ENCODE measurements at places on chromosomes 5 and 9.

- no peak for DNase-seq
Observed at GRCh38 chr5:8953016-8953415, 592.9 kb downstream of the SEMA5A start.

DNA sequence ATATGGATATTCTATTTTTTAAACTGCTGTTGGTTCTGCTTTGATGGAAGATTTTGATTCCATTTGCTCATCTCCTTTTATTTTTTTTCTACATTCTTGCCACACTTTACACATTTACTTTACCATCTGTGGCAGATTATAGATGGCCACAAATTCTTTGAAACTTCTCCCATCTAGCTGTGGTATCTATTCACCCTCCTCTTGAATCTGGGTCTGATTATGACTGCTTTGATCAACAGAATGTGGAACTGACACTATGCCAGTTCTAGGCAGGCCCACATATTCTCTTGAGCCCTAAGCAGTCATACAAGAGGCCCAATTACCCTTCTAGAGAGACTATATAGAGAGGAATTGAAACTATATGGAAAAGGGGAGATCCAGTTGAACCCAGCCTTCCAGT is 439.0 kb upstream of the PTGER4 start:
- no peak for DNase-seq

DNA sequence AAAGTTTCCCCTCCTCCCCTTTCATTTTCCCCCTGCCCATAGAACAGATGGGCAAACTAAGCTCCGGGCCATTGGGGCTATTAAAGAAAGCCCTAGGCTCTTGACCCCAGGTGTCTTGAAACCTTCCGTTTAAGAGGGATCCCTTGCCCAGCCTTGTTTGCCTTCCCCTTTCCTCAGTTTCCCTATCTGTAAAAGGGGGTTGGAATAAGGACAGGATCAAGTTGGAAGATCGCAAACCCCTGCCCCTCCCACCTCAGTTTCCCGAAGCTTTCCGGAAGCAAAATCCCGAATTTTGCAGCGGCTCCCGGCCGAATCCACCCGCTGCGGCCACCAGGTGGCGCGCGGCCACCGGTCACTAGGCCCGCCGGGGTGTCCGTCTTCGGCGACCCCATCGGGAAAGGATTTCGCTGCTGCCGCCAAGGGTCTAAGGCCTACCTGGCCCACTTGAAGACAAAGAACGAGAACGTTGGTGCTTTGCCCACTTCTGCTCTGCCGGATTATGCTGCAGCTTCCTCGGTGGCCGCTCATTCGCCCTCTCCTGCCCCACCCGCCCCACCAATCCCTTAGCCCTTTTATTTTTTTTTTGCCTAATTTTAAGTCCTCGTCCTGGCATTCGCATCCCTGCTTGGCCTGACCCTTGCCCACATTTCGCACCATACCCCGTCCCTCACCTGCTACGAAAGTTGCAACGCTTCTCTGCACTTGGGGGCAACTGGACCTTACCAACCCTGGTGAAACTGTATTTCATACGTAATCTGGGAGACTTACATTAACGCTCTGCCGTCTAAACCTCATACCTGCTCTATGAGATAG is 962 bp upstream of the NR6A1 start:
- DNase-seq: no peak

DNA sequence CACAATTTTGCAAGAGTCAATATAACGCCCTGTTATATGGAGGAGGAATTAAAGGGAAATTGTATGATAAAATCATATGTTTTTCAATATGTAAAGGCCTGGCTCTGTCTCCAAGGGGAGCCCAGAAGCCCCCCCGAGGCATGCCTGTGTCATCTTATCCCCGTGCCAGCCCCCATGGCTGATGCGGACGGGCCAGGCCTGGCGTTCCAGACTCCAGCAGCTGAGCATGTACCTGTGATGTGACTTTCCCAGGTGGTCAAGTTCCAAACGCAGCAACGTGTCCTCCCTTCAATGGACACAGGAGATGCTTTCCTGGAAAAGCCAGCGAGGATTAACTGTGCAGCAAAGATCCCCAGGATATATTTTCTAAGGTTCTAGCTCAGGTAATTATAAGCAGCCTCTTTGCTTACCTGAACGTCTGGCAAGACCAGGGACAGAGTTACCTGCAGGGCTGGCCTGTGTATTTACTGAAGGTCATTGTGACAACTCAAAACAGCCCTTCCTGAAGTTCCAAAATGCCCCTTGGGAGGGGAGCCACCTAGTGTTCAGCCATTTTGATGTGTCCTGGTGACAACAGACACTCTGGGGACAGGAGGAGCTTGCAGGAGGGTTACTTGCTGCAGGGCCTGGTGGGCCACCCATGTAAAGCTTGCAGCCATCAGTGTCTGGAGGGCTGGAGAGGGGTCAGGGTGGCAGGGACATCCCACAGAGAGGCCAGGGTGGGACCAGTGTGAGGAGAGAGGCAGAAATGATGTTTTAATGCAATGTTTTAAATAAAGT is 53.3 kb upstream of the RNU6ATAC start:
- no peak for DNase-seq

DNA sequence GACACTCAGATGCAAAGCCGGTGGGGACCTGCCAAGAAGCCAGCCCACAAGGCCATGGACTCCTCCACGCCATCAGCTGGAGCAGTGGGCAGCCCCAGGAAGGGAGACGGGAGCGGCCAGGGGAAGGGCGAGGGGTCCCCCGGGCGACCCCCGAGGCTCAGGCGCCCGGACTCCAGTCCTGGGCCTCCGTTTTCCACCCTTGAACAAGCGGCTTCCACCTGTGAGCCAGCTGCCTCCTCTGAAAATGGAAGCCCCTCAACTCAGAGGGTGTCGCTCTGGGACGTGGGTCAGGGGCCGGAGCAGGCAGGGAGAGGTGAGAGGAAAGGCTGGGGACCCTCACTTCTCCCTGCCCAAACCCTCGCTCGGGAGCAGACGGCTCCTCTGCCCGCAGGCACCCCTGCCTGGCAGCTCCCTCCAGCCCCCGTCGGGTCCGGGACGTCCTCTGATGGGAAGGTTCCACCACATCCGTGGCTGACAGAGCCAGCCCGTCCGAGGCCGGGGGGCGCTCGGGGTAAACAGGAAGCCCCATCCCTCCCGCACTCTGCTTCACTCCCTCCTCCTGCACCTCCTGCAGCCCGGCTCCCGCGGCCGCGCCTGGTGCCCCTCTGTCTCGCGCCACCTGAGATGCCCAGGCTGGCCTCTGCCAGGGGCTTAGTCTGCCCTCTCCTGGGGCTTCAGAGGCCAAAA is 3.7 kb upstream of the EGFL7 start:
- no peak for DNase-seq

DNA sequence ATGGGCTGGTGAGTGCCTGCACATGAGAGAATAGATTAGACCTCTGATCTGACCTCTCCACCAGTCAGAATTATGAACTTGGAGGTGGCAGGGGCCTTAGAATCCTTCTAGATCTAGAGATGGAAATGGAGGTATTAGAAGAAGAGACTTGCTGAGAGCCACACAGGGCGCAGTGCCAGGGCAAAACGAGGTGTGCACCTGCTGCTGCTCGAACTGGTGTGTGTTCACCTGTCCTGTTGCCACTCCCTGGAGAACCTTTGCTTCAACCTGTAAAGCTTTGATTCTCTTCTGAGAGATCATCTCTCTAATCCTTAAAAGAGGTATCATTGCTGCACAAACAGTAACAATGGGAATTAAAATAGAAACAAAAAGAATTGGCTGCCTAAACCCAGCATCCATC is 24.9 kb downstream of the FRMPD1 start:
- no peak for DNase-seq

DNA sequence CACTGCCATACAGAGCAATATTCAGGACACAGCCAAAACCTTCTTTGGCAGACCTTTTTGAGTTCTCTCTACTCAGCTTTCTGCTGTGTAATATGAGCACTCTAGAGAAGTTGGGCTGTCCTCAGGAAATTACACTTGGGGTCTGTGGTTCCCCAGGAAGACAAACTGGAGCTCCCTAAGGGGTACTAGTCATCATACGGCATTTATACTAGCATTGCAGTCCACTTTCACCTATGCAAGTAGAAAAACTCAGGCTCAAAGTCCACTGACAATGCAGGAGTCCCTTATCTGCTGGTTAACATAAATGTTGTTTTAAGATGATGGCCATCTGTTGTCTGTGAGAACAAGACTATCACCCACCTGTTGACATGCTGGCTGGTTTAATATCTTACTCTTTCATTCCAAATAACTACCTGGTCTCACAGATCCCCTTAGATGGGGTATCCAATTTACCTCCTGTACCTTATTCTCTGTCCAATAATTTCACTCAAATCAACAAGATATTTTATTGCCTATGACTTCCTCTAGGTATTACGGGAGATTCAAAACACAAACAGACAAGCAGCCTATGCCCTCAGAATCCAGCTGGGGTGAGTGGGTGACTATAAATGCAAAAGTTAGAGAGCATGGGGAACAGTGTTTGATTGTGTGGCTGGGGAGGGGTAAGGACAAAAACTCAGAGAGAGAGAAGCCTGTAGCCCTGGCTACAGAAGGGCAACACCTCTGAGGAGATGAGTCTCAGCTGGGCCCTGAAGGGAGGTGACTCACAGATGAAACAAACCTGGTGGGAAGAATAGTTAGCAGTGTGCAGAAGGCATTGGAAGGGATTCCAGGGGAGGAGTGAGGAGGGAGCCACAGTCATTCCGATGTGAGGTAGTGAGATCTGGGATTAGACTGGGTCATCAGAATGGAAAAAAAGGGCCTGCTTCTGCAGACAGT is 10.2 kb downstream of the DOCK8 start:
- DNase-seq: no peak

DNA sequence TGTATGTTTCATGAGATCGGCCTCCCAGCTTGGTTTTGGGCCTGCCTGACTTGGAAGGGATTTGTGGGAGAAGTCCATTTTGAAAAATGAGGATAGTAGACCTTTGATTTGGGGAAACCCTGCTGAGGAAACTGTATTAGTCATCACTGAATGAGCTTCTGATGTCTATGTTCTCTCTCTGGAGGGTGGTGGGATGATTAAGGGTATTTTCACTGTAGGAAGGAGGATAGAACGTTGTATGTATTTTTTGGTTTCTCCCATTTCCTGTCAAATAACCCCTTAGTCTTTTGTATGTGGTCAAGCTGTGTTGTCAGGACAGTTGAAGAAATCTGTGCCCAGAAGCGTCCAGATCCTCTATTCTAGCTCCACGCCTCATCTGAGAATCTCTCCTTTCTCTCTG is 151.9 kb downstream of the INSYN2B start:
- no peak for DNase-seq

GRCh38 chr9:128054087-128054486 is 13.0 kb downstream of the NAIF1 start:
- no peak for DNase-seq

- DNase-seq: no peak
Observed at GRCh38 chr5:39185761-39186160, 33.6 kb downstream of the FYB1 start.

GRCh38 chr5:80662108-80662507 is 7.3 kb upstream of the DHFR start:
- no peak for DNase-seq

- no peak for DNase-seq
Observed at GRCh38 chr9:2970864-2971263, 127.0 kb upstream of the PUM3 start.

GRCh38 chr5:150164211-150164980 is 2.2 kb upstream of the CDX1 start:
- no peak for DNase-seq

GRCh38 chr5:107515521-107516080 is 155.1 kb downstream of the EFNA5 start:
- DNase-seq: no peak

DNA sequence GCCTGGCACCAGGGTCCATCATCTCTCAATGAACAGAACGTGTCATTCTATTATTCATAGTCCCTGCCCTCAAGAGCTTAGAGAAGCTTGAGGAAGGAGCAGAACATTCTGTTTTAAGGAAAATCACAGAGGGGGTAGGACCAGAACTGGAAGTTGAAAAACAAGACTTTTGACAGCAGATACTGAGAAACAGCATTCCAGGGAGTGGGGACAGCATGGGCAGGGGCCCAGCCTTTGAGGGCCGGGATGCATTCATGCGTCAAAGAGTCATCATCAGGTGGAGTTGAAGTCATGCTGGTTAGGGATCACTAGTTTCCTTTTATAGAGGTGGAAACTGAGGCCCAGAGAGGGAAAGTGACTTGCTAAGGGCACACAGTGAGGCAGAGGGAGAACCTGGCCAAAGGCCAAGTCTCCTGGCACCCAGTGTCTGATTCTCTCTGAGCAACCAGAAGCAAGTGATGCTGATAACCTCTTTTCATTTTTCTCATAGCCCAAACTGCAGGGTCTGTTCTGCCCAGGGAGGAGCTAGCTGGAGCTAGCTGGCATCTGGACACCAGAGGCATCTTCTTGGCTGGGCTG is 41.5 kb upstream of the STXBP1 start:
- DNase-seq: no peak

DNA sequence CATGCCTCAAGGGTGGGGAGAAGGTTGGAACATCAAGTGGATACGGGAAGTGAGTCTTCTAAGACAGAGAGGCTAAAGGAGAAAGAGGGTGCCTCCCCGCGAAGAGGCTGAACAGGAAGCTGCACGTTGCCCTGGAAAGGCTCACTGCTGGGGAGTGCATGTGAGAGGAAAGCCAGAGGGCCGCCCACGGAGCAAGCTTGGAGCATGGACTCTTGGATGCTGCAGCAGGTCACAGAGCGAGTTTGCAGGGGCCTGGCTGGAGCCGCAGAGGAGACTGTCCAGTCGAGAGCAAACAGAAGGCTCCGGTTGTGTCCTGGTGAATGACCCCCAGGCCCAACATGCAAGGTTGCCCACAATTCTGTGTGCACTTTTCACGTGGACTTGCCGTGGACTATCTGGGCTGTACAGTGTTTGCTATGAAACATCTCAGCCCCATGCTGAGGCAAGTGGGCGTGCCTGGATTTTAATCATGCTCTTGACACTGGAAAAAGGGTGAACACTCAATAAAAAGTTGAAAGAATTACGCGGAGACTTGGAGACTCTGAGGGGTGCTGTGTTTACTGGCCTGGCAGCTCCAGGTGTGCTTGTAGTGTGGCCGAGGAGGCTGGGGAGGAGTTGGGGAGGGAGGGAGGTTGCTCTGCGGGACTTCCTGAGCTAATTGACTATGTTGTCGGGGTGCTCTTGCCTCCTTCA is 54.5 kb upstream of the GARNL3 start:
- DNase-seq: no peak

DNA sequence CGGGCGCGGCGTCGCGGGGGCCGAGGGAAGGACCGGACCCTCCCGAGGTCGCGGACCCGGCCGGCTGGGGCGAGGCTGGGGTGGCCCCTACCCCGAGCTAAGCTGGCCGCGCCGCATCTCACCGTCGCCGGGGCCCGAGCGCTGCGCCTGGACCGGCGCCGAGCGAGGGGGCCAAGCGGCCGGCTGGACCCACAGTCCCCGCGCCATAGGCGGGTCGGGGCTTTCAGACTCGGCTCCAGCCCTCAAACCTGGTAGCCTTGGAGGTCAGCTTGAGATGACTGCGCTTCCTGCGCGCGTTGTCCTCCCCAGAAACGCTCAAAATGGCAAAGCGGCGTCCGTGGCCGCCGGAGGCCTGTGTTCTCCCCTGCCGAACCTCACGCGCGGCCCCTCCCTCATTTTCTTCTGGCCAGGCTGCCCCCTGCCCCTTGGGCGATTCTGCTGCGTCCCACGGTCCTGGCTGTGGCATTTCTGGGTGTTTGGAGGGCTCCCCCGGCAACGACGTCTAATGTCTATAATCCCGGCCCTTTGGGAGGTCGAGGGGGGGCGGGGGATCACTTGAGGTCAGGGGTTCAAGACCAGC is 8.7 kb upstream of the GRIN1 start:
- DNase-seq: peak; percentile 7
